ENCODE measurements at places on chromosomes 5 and 9.

- no peak for DNase-seq
Measured at GRCh38 chr5:146018514-146019375, 82.4 kb downstream of the SH3RF2 start.

GRCh38 chr5:96649251-96649662, 12.9 kb upstream of the CAST start:
- DNase-seq, result no peak

- DNase-seq, result no peak
Measured at GRCh38 chr5:118698774-118699173, 289.6 kb downstream of the DTWD2 start.

DNA sequence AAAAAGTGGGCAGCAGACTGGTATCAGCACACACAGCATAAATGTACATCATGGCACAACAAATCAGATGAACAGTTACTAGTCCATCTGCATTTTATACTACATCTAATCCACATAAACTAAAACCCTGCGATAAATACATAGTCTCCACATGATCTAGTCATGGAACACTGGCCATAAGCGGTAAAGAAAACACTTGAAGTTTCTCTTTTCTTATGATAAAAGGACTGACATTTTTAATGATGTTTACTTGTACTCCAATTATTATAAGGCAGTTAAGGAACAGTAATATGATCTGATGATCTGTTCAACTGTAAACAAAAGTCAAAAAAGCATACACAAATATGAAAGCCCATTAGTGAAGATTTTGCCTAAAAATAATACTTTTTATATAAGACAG, 112.5 kb downstream of the MPDZ start:
- no peak for DNase-seq

DNA sequence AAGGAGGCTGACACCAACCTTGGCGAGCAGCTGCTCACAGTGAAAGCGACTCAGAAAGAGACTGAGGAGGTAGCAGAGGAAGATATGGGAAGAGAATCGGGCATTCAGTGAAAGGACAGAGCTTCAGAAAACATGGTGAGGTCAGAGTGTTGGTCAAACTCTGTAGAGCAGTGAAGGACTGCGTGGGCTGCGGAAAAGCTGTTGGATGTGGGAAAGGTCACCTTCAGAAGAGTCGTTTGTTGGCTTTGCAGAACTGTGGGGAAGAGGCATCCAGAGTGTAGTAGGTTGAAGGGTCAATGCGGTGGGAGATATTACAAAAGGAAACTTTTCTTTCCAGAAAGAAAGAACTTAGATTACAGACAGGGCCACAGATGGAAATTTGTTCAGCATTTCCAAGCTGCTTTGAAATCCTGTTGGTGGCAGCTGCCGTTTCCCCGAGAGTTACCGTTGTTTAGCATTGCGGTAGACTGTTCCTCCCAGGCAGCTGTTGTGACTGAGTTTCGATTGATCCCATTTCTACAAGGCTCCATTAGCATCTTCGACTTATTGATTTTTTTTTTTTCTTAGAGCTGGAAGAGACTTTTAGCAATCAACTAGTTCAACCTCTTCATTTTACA, 58.3 kb upstream of the AFAP1L1 start:
- DNase-seq, result no peak

DNA sequence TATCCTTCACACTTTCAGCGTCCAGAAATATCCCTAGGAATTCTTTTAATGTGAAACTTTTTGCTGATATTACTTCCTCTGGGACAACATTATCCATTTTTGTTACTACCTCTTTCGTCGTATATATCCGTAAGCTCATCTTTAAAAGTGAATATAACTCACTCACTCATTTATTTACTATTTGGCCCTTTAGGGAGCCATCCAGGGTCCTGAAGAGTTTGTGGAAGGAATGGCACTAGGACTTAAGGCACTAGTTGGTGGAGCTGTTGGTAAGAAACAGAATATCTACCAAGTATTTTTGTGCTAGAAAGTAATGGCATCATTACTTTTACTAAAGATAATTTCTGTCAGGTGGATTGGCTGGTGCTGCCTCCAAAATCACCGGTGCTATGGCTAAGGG, 192.7 kb downstream of the VPS13A start:
- DNase-seq, result no peak

DNA sequence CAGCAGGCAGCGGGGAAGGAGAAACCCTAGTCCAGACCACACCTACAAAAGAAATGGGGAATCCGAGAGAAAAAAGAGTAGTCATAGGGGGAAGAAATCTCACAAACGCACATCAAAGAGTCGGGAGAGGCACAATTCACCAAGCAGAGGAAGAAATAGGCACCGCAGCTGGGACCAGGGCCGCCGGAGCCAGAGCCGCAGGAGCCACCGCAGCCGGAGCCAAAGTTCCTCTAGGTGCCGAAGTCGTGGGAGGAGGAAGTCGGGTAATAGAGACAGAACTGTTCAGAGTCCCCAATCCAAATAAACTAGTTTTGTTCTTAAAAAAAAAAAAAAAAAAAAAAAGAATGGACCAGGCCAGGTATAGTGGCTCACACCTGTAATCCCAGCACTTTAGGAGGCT, 29.3 kb downstream of the REEP5 start:
- no peak for DNase-seq

GRCh38 chr5:23820765-23821471, 313.5 kb downstream of the PRDM9 start:
- no peak for DNase-seq

DNA sequence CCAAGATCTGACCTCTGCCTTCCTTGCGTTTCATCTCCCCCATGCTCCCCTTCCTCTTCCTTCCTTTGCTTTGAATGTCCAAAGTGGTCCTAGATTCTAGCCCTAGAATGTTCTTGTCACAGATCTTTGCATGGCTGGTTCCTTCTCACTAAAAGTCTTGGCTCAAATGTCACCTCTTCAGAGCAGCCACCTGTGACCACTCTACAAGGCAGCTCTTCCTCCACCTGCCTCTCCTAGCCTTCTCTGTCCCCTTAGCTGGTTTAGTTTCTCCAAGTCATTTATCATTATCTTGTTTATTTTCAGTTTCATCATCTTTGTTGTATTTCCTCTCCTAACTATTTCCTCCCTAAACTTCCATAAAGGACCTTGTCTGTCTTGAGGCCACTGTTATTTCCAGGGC, 7.1 kb upstream of the OCLN start:
- no peak for DNase-seq

GRCh38 chr9:16750553-16750952, 119.9 kb downstream of the BNC2 start:
- DNase-seq, result no peak

GRCh38 chr5:112787896-112788295, 50.2 kb downstream of the APC start:
- DNase-seq, result no peak

DNA sequence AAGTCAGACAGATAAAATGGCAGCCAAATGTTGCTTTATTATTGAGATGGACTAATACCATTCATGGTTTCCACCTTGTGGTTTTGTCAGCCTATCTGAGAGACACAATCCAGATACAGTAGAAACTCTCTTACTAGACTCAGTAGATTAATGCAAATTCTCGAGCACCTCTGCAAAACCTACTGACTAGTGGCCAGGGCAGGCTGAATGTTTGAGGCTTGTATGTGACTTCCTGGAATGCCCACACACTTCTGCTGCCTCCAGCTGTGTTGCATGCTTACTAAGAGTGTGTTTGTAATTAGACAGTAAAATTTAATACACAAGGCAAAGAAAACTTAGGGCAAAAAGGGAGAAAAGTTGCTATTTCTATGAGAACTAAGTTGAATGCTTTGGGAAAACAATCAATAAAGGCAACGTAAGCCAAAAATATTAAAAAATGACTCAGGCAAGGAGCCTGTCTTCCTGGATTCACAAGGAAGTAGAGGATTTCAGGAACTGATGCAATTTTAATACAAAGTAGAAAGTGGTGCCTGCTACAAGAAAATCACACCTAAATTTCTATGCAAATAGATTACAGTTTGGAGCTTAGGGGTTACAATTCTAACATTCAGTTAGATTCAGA, 30.2 kb upstream of the CCNG1 start:
- no peak for DNase-seq

DNA sequence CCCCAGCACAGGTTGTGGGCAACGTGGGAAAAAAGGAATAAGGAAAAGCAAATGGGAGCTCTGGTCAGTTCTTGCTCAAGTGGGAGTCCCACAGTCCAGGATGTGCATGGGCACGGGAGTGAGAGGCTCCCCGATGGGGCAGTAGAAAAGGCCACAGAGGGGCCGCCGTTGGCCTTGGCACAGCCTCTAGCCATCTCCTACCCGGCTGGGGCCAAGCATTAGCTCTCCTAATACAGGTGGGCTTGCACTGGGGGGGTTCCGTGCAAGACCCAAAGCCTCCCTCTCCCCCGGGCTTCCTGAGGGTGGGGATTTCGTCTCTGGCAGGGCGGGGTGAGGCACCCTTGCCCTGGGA, 212.2 kb upstream of the MVB12B start:
- DNase-seq, result no peak

- no peak for DNase-seq
Measured at GRCh38 chr9:33750839-33751339, 44.5 kb upstream of the PRSS3 start.

DNA sequence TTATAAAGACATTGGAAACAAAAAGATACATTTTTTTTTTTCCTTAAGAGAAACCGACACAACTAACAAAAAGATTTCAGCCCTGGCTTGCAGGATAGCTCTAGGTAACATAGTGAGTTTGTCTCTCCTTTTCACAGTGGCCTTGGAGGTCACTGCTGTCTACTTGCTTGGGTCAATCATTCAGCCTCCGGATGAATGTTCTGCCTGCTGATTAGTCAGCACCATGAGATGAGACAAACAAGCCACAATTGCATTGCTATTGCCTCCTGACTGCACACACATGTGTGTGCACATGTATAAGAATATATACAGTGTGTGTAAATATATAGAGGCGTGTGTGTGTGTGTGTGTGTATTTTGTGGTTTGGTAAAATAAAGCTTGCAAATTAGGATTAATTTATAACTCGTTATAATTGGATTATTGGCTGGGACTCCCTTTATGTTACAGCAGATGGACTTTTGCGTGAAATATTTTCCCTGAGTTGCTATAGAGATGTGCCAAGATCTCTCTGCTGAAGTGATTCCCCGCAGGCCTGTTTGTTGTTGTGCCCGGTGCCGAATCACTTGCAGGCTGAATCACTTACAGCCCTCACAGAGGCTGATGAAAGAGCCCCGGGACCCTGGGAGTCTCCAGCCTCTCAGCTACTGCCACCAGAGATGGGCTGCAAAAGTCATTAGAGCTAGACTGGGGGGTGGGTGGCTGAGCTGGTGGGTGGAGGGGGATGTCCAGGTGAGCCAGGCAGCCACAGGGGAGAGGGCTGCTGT, 161.2 kb downstream of the FGF18 start:
- DNase-seq, result peak; percentile 23

- no peak for DNase-seq
Measured at GRCh38 chr5:76941000-76941399, 11.8 kb upstream of the CRHBP start.

GRCh38 chr5:1161833-1162229, 39.6 kb upstream of the SLC6A19 start:
- peak; percentile 75 for DNase-seq

DNA sequence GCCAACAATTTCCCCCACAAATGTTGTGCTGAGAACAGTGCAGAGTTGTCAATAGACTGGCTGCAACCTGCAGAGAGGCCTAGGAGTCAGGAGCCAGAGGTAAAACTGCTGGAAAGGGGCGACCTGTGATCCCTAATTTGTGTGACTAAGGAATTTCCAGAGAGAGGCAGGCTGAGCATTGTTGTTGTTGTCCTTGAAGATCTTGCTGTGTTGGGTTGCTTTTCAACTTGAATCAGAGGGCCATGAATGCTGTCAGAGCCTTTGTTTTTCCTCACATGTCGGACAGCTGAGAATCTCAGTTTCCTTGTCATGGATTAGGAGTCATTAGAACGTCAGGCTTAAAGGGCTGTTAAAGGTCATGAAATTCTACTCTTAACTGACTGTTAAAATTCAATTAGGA, 134.6 kb upstream of the ASTN2 start:
- no peak for DNase-seq

GRCh38 chr5:9445826-9446388, 100.0 kb downstream of the SEMA5A start:
- DNase-seq, result no peak

GRCh38 chr5:12901696-12902095, 997.5 kb upstream of the CTNND2 start:
- no peak for DNase-seq

DNA sequence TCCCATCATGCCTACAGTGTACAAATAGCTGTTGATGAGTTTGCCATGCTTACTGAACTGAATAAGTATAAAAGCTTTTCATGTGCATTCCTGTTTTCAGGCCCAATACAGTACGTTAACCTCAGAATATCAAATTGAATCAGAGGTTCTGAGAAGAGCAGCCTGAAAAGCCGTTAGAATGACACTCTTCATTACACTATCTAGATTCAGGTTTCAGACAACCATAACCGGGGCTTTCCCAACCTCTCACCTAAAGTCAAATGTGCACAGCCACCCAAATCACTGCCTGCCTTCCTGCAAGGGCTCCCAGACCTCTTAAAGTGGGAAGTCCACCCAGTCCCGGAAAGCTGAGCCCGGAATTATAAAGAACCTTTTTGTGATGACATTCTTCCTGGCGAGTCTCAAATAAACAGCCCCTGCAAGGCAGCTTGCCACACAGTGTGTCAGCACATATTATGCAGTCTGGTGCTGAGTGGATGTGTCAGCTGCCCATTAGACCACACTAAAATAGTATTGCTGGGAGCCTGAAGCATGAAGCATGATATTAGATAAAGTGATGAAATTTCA, 245.8 kb downstream of the TLE4 start:
- no peak for DNase-seq

DNA sequence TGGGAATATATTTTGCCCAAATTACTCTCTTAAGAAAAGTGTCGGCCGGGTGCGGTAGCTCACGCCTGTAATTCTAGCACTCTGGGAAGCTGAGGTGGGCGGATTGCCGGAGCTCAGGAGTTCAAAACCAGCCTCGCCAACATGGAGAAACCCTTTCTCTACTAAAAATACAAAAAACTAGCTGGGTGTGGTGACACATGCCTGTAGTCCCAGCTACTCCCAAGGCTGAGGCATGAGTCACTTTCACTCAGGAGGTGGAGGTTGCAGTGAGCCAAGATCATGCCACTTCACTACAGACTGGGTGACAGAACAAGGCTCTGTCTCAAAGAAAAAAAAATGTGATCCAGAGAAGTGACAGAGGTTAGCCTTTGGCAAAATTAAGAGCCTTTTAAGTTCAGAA, 26.4 kb upstream of the TMEM171 start:
- no peak for DNase-seq

Data from amygdala (tissue), 56 donors.